Activated CD4-positive, CD25-positive, alpha-beta regulatory T cell (primary cell): ENCODE measurements at places on chromosomes 2 and 18.

- DNase-seq = no peak
Observed at GRCh38 chr2:178819147-178819875, 12.1 kb upstream of the TTN start.

GRCh38 chr18:9861933-9862332 lies 23.8 kb upstream of the TXNDC2 start:
- DNase-seq = no peak

GRCh38 chr2:128309280-128310093 lies 9.2 kb downstream of the HS6ST1 start:
- no peak for DNase-seq

DNA sequence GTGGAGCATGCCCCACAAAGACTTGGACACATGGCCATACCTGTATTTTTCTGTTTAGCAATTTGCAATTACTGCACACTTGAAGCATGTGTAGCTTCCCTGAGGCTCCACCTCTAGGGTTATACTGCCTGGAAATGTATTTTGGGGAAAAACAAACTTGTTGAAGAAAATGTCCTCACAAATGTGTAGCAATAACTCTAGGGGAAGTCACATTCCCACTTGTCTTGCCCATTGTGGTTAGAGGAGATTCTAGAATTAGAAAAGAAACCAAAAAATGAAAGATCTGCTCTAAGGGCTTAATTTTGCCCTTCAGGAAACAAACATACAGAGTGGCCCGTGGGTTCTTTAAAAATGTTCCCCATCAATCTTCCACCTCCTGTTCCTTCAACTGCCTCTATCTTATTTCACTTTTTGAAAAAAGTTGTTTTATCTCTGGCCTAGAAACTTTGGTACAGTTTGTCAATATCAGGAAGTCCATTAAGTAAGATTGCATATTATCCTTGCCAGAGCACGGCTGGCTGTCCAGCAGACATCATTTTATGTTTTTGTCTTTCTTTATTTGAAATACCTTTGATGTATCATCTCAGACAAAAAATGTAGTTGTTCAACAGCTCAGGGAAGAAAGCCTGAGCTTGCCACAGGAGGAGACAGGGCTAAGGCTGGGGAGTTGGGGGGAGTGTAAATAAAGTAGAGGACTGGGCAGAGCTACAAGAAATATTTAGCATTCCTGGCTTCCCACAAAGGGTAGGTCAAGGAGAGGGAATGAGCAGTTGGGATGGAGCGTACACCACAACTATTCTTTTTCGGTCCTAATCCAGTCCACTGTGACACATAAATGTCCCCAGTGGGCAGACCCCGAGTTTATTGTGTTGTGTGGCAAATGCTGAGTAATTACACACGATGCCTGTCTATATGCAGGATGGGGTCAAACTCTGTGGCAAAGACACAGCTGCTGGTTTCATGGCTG lies 96.8 kb upstream of the CDC42EP3 start:
- DNase-seq = no peak

DNA sequence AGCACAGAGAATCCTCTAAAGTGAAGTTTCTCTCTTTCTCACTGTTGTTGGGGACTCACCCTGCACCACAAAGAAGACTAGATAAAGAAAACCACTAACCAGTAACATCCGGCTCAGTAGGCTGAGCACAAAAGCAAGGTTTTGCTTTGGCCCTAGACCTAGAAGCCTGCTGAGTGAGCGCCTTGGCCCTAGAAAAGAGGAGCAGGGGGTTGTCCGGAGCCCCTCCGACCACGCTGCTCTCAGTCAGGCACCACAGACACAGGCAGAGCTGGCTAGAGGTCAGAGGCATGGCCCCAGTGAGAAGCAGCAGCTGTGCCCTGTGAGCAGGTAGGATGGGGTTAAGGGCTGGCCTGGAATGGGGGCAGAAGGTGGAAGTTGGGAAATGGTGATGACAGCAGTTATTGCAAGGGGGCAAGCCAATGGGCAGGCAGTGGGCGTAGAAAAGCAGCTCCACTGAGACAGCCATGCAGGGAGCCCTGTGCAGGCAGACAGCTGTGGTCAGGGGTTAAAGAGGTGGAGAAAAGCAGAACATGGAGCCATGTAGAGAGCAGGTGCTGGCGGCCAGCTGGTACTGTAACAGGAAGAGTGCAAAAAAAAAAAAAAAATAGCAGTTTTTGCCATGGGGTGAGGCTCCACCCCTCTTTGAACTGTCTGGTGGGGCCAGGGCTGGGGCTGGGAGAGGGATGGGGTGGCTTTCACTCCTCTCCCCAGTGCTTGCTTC lies 36.9 kb upstream of the SLC14A1 start:
- peak; percentile 24 for DNase-seq

GRCh38 chr2:9069543-9069942 lies 66.1 kb upstream of the MBOAT2 start:
- no peak for DNase-seq

DNA sequence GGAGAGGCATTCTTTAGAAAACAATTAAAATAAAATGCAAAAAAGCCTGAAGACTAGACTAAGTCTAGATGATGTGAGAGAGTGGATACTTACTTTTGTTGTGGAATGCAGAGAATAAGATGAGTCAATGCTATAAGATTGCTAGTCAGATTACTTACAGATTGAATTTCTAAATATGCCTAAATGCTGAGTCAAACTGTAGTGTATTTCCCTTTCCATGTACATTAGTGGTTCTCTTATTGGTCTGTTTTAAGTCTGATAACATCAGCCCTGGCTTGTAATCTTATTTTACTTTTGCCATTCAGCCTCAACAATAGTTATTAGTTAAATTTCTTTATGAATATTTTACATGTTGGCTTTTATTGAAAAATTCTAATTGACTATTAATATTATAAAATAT lies 702.7 kb downstream of the SOCS6 start:
- no peak for DNase-seq

GRCh38 chr2:36708041-36708741 lies 11.7 kb downstream of the VIT start:
- DNase-seq = no peak

GRCh38 chr18:10054366-10054765 lies 140.6 kb downstream of the VAPA start:
- DNase-seq = no peak

- DNase-seq = no peak
Observed at GRCh38 chr2:230852113-230852512, 12.6 kb upstream of the ITM2C start.

- no peak for DNase-seq
Observed at GRCh38 chr18:22021701-22022100, 147.7 kb upstream of the GATA6 start.

GRCh38 chr2:2743164-2743571 lies 412.1 kb upstream of the MYT1L start:
- DNase-seq = no peak

- DNase-seq = no peak
Observed at GRCh38 chr2:42091671-42092070, 43.9 kb downstream of the PKDCC start.

DNA sequence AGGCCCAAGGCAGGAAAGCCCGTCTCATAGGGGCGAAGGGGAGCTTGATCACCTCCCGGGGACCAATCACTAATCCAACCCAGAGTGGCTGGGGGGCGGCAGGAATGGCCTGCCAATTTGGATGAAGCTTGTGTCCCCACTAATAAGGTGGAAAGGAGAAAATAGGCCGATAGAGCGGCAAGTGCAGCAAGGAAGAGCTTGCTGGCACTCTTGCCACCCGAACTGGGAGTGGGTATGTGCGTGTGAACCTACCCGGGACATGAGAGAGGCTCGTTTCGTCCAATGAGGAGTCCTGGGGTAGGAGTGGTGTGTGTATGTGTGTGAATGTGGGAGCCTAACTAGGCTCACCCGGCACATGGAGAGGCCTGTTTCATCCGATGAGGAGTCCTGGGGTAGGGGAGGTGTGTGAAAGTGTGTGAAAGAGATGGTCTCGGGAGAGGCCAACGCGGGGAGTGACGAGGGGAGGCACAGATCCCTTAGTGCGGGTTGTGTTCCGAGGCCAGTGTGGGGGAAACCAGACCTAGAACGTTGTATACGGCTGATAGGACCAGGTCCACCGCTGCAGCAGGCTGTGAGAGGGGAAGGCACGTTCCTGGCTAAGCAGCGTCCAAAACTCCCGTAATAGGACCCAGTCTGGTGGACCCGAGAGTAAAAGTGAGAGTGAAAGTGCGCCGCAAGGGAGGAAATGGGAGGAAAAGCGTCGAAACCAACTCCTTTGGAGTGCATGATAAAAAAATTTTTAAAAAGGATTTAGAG lies 47.1 kb upstream of the SELENOI start:
- no peak for DNase-seq

- DNase-seq = no peak
Observed at GRCh38 chr2:231337807-231338759, 57.4 kb upstream of the B3GNT7 start.

- no peak for DNase-seq
Observed at GRCh38 chr2:206521612-206522011, 78.3 kb downstream of the ADAM23 start.

- no peak for DNase-seq
Observed at GRCh38 chr18:48408111-48408726, 964 bp downstream of the ZBTB7C start.

- no peak for DNase-seq
Observed at GRCh38 chr2:75153221-75153620, 46.1 kb downstream of the TACR1 start.

GRCh38 chr2:134410006-134410405 lies 156.1 kb downstream of the MGAT5 start:
- DNase-seq = no peak

- DNase-seq = peak; percentile 28
Observed at GRCh38 chr2:230925879-230926765, 1.1 kb upstream of the GPR55 start.

GRCh38 chr2:174328961-174329715 lies 5.6 kb upstream of the SP9 start:
- no peak for DNase-seq

DNA sequence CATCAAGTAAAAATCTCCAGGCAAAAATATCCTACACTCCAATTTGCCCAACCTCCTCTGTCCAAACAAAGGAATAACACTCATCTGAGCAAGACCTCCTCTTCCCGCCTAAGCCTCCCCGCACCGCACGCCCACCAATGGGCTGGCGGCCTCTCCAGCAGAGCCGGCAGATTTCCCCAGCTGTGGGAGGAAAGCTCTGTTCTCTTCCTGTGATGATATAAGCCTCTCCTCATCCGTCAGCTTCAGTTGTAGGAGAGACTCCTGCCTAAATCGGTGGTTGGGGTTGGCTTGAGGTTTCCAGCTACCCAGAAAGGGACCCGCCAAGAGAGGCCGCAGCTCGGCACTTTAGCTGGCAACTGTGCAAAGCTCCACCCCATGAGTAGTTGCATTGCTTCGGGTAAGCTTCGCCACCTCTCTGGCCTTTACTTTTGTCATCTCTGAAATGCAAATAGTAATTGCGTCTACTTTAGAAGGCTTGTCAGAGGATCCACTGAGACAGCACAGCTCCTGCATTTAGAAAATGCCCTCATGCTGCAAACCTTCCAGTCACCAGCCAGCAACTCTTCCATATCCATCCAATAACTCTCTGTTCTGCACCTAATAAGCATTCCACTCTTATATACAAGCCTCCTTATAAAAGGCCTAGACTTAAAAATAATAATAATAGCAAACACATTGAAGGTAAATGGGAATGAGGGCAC lies 146.4 kb downstream of the MYT1L start:
- DNase-seq = no peak

GRCh38 chr2:215826376-215826775 lies 187.0 kb downstream of the MREG start:
- no peak for DNase-seq

DNA sequence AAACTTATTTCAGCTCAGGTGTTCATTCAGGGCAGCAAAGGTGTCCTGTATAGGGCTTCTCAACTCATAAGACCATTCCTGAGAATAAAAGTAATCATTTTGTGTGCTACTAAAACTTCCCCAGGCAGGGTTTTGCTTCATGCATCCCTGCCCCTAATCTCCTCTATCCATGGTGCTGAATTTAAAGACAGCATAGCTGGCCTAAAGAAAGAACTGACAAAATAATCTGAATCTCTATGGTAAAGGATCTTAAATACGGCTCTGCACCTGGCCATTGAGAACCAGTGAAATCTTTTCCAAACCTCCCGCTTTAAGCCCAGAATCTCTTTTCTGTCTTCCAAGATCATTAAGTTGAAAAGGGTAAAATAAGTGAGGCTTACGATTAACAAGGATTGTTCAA lies 292.1 kb upstream of the KLHL29 start:
- no peak for DNase-seq

GRCh38 chr2:50448556-50448955 lies 583.4 kb downstream of the NRXN1 start:
- DNase-seq = no peak

- DNase-seq = no peak
Observed at GRCh38 chr2:48548840-48549239, 18.9 kb downstream of the STON1 start.

GRCh38 chr2:37614061-37614738 lies 57.2 kb downstream of the CDC42EP3 start:
- DNase-seq = no peak

DNA sequence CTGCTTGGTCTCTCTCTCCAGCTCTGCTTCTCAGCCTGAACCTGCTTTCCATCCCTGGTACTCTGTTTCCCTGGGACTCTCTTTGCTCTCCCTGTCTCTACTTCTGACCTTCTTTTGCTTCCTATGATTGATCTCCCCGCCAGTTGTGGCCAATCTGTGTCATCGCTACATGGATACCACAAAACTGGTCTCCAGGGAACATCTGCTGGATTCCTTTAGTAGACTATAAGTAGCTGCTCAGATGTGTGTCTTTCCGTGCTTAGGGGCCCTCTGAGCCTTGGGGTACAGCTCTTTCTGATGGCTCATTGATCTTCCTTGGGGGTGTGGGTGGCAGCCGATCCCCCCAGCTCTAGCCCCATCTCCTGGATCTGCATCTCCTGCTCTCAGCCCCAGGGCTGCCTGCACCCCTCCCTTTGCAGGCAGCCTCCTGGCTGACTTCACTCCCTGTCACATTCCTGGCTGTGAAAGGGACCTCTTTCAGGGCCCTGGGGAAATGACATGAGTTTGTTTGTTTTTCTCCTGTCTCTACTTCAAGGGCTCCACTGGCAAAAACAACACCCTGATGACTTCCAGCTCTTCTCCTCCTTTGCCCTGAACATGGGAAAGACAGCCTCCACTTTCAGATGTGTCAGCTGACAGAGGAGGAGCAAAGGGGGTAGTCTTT lies 333.7 kb downstream of the CYP26B1 start:
- DNase-seq = no peak

- no peak for DNase-seq
Observed at GRCh38 chr2:232890896-232891601, 21.0 kb downstream of the SNORC start.

DNA sequence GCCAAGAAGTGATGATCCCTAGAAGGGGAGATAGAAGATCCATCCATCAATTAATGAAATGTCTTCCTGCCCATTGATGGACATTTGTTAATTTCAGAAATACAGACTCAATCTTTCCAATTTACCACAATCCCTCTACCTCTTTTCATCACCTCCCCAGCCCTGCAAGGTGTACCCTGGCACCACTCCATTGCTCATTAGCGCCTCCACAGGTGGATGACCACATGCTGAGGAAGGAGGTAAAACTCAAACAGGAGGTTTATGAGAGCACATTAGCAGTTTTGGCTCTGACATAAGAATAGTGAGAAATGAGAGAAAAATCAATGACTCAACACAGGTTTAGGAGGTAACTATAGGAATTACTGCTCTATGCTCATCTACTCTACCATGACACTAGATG lies 208.0 kb downstream of the C1D start:
- no peak for DNase-seq

- no peak for DNase-seq
Observed at GRCh38 chr2:1032030-1032429, 81.4 kb downstream of the SNTG2 start.
